ENCODE measurements at places on chromosomes 1 and 21.

DNA sequence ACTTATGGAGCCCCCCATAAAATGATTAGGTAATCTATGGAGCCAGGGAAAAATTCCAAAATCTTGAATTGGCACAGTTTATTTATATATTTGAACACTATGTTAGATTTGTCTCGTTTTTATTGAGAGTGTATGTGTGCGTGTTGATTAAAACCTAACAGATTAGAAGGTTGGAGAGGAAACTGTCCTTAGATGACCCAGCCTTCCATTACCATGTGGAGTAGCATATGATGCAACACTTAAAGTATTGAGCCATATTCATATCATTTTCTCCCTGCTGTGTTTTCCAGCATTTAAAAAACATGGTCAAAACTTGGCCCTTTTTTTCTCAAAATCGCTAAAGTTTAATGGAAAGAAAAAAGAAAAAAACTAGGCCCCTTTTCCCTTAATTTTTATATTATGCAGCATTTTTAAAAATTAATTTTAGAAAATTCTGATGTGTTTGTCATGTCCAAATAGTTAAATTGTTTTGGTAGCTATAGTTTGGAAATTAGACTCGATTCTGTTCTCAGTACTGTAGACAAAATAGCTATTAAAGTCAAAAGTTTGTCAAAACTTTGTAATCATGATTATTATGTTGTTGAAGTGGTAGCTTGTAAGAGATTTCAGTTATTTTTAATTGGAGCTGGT, 2.3 kb downstream of the LRRC8D start:
- no peak overlapping the region for H3K27ac ChIP-seq
- no peaks in the 10 kb centered on the region for H3K4me1 ChIP-seq
- H3K36me3 ChIP-seq: no peaks in the 10 kb centered on the region
- no peak overlapping the region for H3K4me3 ChIP-seq

- H3K36me3 ChIP-seq: no peaks in the 10 kb centered on the region
- H3K27ac ChIP-seq: no peak overlapping the region
- DNase-seq: peak; percentile 83
- no peaks in the 10 kb centered on the region for H3K4me1 ChIP-seq
- no peak overlapping the region for H3K4me3 ChIP-seq
These were observed 219.3 kb upstream of the GREM2 start for GRCh38 chr1:240831191-240831631.

GRCh38 chr1:159889821-159890252, 10.1 kb downstream of the CFAP45 start:
- no peak overlapping the region for H3K4me3 ChIP-seq
- DNase-seq: peak; percentile 96
- peak overlapping the region; percentile 69 for H3K27ac ChIP-seq
- H3K4me1 ChIP-seq: peaks cover 10% of the 10 kb centered on the region
- no peaks in the 10 kb centered on the region for H3K27me3 ChIP-seq
- H3K36me3 ChIP-seq: no peaks in the 10 kb centered on the region

DNA sequence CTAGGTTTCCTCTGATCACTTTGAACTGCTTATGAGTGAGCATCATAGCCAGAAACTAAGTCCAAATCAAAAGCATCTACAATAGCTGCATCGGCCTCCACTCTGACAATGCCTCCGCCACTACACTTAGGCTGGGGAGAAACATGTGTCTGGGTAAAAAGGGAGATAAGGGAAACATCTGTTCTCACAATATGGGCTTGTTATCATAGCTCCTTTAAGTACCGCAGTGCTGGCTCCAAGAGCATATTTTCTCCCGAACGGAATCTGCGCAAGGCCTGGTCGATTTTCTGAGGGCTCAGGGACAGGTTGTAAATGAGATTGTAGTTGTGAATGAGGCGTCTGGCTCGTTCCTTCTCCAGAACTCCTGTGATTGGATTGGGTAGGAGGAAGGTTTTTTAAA, 63.9 kb upstream of the CYP2J2 start:
- no peaks in the 10 kb centered on the region for H3K27me3 ChIP-seq
- no peak overlapping the region for H3K4me3 ChIP-seq
- no peak overlapping the region for H3K27ac ChIP-seq
- DNase-seq: no peak

DNA sequence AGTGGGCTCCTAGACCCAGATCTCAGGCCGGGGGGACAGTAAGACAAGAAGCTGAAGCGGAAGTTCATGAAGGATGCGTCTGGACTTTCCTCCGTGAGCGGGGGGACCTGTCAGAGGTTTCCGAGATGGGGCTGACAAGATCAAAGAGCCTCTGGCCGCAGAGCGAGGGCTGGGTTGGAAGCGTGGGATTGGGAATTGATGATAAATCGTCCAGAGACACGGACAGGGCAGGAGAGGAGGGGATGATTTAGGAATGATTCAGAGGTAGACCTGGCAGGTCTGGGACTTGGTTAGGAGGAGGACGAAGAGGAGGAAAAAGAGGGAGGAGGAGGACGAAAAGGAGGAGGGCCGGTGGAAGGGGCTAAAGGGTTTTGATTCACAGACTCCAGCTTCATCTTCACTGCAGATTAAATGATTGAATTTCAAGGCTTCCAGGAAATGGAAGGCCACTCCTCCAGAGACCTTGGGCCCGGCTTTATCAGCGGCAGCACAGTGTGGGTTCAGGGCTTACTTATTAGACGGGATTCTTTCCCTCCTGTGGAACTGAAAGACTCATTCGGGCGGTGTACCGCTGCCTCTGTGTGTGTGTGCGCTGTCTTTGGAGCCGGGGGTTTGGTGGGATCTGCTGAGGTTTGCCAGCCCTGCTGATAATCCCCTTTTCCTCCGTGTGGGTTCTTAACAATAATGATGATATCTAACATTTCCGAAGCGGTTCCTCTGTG, 85.7 kb upstream of the SLC45A1 start:
- no peaks in the 10 kb centered on the region for H3K4me1 ChIP-seq
- DNase-seq: no peak
- no peaks in the 10 kb centered on the region for H3K36me3 ChIP-seq
- no peak overlapping the region for H3K27ac ChIP-seq

GRCh38 chr1:27959792-27960603, at the start of gene XKR8:
XKR8 (plus strand) TSS chr1:27959973; CDS start chr1:27960070, 97 bp downstream.
- H3K27ac ChIP-seq: peak within 1 kb of the TSS; percentile 66
- peak; percentile 75 for DNase-seq
- H3K27me3 ChIP-seq: peaks cover 2% of the 10 kb centered on the region
- peaks cover 8% of the 10 kb centered on the region for H3K4me1 ChIP-seq

GRCh38 chr1:201016211-201016651, 7.3 kb downstream of the KIF21B start:
- H3K4me1 ChIP-seq: no peaks in the 10 kb centered on the region
- peaks cover 26% of the 10 kb centered on the region for H3K27me3 ChIP-seq

- H3K4me3 ChIP-seq: no peak overlapping the region
- no peaks in the 10 kb centered on the region for H3K4me1 ChIP-seq
- no peak overlapping the region for H3K27ac ChIP-seq
- no peaks in the 10 kb centered on the region for H3K36me3 ChIP-seq
- H3K27me3 ChIP-seq: no peaks in the 10 kb centered on the region
These were observed 250.9 kb upstream of the DAB1 start for GRCh38 chr1:57674801-57675200.

DNA sequence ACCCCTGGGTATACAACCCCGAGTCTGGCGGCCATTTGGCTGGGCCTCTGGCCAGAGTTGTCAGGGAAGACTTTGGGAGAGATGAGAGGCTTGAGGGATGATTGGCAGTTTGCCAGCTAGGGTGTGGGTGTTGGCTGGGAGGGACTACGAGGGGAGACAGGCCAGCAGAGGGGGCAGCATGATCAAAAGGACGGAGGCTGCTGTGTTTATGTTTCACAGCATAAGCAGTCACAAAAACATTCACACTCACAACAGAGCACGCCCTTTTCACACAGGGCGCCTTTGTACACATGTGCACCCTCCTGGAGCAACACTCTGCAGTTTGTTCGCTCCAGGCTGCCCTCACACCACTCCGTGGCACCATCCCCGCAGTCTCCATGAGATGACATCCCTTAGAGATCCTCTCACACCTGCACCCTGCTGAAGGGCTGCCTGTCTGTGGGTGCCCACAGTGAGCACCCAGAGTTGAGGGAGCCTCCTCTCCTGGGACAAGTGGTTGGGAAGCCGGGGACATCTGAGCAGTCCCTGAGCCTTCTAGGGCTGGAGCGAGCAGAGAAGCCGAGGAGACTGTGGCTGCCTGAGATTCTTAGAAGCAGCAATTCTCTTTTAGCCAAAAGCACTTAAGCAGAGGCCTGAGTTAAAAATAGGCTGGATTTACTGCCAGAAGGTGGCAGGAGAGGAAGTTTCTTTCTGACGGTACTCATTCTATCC, 15.4 kb downstream of the EFNA3 start:
- H3K4me3 ChIP-seq: no peak overlapping the region
- H3K4me1 ChIP-seq: no peaks in the 10 kb centered on the region
- no peak overlapping the region for H3K27ac ChIP-seq

GRCh38 chr1:243855616-243856318, 5.7 kb upstream of the AKT3 start:
- no peak for DNase-seq
- no peaks in the 10 kb centered on the region for H3K36me3 ChIP-seq
- no peak overlapping the region for H3K4me3 ChIP-seq
- no peak overlapping the region for H3K27ac ChIP-seq
- H3K27me3 ChIP-seq: peaks cover 6% of the 10 kb centered on the region
- H3K4me1 ChIP-seq: peaks cover 2% of the 10 kb centered on the region

- no peak overlapping the region for H3K4me3 ChIP-seq
- no peaks in the 10 kb centered on the region for H3K36me3 ChIP-seq
- H3K27ac ChIP-seq: no peak overlapping the region
- no peaks in the 10 kb centered on the region for H3K4me1 ChIP-seq
These were observed 1.7 kb downstream of the SPOCD1 start for GRCh38 chr1:31814041-31814511.

DNA sequence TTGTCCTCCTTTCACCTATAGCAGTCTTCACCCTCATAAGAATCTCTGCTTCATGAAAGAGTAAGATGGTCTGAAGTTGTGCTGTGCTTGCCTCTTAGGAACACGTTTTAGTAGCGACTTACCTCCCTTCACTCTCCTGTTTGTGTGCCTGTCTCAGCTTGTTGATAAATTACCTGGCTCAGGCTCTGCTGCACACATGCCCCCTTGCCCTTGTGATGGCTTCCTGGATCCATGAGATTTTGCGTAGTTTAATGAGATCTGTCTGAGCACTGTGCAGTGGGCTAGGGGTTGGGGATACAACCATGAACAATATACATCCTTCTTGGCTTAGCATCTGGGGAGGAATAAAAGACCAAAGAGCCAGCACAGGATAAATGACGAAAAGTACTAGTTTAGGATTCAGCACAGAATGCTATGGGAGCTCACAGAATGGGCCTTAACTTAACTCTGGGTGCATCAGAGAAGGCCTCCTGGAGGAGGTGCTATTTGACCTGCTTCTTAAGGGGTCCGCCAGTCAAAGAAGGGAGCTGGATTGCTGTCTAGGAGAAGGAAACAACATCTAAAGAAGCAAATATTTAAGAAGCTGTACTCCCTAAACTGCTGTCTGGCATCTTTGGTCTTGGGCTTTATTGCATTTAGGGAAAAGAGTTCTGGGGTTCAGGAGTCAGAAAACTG, 175.7 kb upstream of the PLXNA2 start:
- no peak overlapping the region for H3K27ac ChIP-seq
- H3K4me3 ChIP-seq: no peak overlapping the region
- no peaks in the 10 kb centered on the region for H3K4me1 ChIP-seq
- no peaks in the 10 kb centered on the region for H3K36me3 ChIP-seq
- no peak for DNase-seq

- no peaks in the 10 kb centered on the region for H3K4me1 ChIP-seq
- H3K4me3 ChIP-seq: no peak overlapping the region
- H3K36me3 ChIP-seq: no peaks in the 10 kb centered on the region
- DNase-seq: no peak
- H3K27ac ChIP-seq: no peak overlapping the region
These were observed 157.0 kb downstream of the ADSS2 start for GRCh38 chr1:244294599-244295224.

- no peak overlapping the region for H3K4me3 ChIP-seq
- no peaks in the 10 kb centered on the region for H3K27me3 ChIP-seq
- H3K36me3 ChIP-seq: peaks cover 25% of the 10 kb centered on the region
- no peak overlapping the region for H3K27ac ChIP-seq
- H3K4me1 ChIP-seq: peaks cover 3% of the 10 kb centered on the region
These were observed 79.7 kb downstream of the SMYD2 start for GRCh38 chr1:214360525-214361164.

- no peaks in the 10 kb centered on the region for H3K27me3 ChIP-seq
- no peak overlapping the region for H3K27ac ChIP-seq
- H3K4me3 ChIP-seq: no peak overlapping the region
- no peaks in the 10 kb centered on the region for H3K4me1 ChIP-seq
- H3K36me3 ChIP-seq: no peaks in the 10 kb centered on the region
These were observed 4.7 kb upstream of the SLAMF1 start for GRCh38 chr1:160651433-160652064.

DNA sequence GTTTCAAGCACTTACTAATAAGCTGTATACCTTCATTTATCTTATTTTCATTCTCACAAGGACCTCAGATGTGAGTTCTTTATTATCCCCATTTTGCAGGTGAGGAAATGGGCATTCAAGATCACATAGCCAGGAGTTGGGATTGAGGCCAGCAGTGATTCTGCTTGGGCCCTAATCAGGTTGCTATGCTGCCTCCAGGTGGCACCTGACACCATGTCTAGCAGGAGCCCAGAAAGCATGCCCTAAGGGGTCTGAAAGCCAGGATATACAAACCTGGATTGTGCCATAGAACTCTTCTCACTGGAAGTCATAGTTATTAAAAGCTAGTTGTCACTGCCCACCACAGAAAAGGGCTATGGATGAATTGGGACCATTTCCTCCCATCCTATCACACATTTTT, 61.1 kb downstream of the FYB2 start:
- H3K36me3 ChIP-seq: no peaks in the 10 kb centered on the region
- H3K27ac ChIP-seq: no peak overlapping the region
- no peak overlapping the region for H3K4me3 ChIP-seq
- H3K27me3 ChIP-seq: no peaks in the 10 kb centered on the region
- DNase-seq: no peak
- no peaks in the 10 kb centered on the region for H3K4me1 ChIP-seq

- H3K4me3 ChIP-seq: no peak overlapping the region
- DNase-seq: no peak
- no peaks in the 10 kb centered on the region for H3K36me3 ChIP-seq
- peaks cover 23% of the 10 kb centered on the region for H3K4me1 ChIP-seq
- H3K27ac ChIP-seq: no peak overlapping the region
These were observed 22.1 kb upstream of the SLC44A3 start for GRCh38 chr1:94798054-94798453.

DNA sequence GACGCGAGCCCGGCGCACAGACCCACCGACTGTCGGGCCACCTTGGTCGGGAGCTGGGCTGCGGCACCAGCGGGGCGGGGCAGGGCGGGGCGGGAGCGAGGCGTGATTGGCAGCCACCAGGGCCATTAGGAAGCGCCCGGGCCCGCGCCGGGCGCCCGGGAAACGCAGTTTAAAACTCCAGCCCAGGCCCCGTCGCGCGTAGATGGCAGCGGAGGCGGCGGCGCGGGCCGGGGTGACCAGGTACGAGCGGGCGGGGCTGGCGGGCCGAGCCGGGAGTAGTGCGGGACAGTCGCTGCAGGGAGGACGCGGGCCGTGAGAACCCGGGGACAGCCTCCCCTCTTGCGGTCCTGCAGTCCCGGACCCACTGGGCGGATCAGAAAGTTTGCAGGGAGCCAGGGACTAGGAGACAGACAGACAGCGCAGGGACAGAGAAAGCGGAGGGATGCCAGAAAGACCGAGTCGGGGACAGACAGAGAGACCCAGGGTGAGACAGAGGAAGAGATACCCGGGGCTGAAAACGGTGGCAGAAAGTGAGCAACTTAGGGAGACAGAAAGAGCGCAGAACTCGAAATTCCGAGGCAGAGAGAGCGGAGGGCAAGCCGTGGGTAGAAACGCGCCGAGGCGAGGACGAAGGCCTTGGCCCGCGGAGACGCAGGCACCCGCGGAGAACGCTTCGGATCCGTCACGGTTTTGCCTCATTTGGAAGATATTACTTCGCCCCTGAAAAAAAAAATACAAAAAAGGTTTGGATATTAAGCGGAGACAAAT, at the start of gene DMBX1:
DMBX1 (plus strand) TSS at position 199 of the 768 bp plus-strand sequence. CDS start 17,175 bp downstream, outside the sequence.
- DNase-seq: no peak
- H3K27me3 ChIP-seq: peaks cover 70% of the 10 kb centered on the region
- H3K27ac ChIP-seq: no peak within 1 kb of the TSS
- H3K4me3 ChIP-seq: no peak within 1 kb of the TSS

All from fibroblast of lung (primary cell).